ENCODE measurements at places on chromosomes 13 and 19. TPM values are rescaled to one million over a fixed set of nuclear protein-coding genes. Genes with fewer than 3 reads are reported as not detected.

DNA sequence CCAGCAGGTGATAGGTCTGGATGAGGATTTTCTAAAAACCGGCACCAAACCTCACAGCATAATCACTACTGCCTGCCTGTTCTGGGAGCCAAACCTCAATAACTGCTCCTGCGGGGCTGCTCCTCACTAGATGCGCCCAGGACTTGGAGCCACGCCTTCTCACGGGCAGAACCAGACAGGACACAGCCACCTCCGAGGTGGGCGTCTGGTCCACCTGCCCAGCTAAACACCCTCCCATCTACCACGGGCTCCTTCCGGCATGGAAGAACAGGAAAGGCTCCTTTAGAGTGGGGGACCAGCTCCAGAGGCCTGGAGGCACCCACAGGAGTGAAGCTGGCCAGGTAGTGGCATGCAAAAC lies 73.5 kb downstream of the PEPD start:
- no peak for DNase-seq

FREM2 gene
- 16.0 TPM for total RNA-seq

ZNF134 gene
- 25.2 TPM for total RNA-seq

- peak; percentile 92 for DNase-seq
Measured at GRCh38 chr13:111460548-111461444, 140.4 kb downstream of the TEX29 start.

GRCh38 chr13:79231887-79232286 lies 174.2 kb downstream of the RBM26 start:
- DNase-seq, result no peak

- DNase-seq, result peak; percentile 84
Measured at GRCh38 chr19:7533281-7533885, 2.1 kb upstream of the PNPLA6 start.

- DNase-seq, result peak; percentile 71
Measured at GRCh38 chr19:32254509-32254890, 90.9 kb upstream of the ZNF507 start.

- DNase-seq, result no peak
Measured at GRCh38 chr19:5719274-5719960, 529 bp downstream of the LONP1 start.

DNA sequence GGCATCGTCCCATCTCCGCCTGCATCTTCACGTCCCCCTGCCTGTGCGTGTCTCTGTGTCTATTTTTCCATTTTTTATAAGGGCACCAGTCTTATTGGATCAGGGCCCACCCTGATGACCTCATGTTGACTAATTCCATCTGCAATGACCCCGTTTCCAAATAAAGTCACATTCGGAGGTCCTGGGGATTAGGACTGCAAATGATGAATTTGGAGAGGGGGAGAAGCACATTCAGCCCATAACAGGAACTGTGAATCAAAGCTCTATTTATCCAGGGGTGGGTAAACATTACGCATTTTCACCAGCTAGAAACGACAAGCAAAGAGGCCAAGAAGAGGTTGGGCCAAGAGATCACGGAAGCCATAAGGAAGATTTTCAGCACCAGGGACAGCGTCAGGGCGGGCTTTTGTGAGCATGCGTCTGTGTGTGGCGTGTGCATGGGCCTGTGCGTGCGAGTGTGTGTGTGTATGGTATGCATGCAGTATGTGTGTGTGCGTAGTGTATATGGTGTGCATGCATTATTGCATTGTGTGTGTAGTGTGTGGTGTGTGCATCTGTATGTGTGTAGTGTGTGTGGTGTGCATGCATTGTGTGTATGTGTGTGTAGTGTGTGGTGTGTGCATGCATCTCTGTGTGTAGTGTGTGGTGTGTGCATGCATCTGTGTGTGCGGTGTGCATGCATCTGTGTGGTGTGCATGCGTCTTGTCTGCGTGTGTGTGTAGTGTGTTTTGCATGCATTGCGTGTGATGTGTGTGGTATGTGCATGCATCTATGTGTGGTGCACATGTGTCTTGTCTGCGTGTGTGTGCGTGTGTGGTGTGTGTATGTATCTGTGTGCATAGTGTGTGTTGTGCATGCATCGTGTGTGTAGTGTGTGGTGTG lies 19.6 kb downstream of the CELF5 start:
- no peak for DNase-seq

- no peak for DNase-seq
Measured at GRCh38 chr13:71828117-71828516, 38.9 kb downstream of the DACH1 start.

- DNase-seq, result no peak
Measured at GRCh38 chr13:29542381-29542780, 53.1 kb downstream of the SLC7A1 start.

GRCh38 chr19:46346821-46347571 lies at the start of gene PPP5C:
Gene PPP5C (plus strand): TSS chr19:46347087. CDS start chr19:46347097, 10 bp downstream.
- DNase-seq, result peak; percentile 89

DNA sequence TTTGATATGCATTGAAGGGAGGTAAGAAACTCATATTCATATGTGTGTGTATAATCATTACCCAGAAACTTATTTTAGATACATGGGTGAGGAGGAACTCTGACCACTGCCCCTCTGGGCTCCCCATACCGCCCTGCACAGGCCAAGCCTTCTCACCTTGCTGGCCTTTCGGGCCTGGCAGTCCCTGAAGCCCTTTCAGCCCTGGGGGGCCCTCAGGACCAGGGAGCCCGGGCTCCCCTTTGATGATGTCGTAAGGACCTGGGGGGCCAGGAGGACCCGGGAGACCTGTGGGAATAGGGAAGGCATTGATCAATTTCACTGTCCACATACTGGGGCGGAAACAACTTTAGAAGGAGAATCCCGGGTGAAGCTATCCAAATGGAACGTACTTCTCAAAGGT lies 142.3 kb downstream of the COL4A1 start:
- DNase-seq, result no peak

ADGRE3 gene
- 1.1 TPM for total RNA-seq

DNA sequence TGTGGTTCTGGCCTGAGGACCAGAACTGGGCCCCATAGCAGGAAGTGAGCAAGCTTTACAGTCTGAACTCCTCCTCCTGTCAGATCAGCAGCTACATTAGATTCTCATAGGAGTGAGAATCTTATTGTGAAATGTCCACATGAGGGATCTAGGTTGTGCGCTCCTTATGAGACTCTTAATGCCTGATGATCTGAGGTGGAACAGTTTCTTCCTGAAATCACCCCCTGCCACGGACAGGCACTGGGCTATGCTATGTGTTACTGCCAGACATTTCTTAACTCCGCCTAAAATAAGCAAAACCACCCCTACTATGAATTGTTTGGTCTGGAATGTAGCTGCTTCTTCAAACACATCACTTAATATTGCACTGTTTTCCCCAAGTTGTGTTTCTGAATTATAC lies 4.6 kb downstream of the FBXL3 start:
- DNase-seq, result no peak

DNA sequence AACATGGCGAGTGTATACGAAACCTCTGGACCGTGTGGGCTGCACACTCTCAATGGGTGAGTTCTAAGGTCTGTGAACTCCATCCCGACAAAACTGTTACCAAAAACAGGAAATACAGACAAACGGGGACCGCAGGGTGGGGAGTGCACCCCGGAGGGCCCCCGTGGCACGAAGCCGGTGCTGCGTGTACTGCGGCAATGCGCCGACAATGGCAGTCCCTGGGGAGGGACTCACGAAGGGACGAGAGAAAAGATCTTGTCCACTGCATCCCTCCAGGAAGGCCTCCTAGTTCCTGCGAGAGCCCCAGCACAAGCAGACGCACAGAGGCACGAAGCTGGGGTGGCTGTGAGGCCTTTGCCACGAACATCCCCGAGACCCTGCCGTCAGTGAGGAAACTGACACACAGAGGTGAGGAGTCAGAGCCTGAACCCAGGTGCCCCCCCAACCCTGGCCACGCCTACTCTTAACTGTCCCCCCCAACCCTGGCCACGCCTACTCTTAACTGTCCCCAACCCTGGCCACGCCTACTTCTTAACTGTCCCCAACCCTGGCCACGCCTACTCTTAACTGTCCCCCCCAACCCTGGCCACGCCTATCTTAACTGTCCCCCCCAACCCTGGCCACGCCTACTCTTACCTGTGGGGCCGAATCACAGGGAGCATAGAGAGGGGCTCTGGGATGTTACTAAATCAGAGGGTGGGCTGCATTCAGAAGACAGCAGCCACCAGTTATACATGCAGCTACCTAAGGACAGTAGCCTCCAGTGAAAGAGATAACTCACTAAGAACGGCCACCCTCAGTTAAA lies 4.2 kb downstream of the MED16 start:
- DNase-seq, result no peak

GRCh38 chr13:51562011-51562671 lies 22.1 kb upstream of the WDFY2 start:
- no peak for DNase-seq

DNA sequence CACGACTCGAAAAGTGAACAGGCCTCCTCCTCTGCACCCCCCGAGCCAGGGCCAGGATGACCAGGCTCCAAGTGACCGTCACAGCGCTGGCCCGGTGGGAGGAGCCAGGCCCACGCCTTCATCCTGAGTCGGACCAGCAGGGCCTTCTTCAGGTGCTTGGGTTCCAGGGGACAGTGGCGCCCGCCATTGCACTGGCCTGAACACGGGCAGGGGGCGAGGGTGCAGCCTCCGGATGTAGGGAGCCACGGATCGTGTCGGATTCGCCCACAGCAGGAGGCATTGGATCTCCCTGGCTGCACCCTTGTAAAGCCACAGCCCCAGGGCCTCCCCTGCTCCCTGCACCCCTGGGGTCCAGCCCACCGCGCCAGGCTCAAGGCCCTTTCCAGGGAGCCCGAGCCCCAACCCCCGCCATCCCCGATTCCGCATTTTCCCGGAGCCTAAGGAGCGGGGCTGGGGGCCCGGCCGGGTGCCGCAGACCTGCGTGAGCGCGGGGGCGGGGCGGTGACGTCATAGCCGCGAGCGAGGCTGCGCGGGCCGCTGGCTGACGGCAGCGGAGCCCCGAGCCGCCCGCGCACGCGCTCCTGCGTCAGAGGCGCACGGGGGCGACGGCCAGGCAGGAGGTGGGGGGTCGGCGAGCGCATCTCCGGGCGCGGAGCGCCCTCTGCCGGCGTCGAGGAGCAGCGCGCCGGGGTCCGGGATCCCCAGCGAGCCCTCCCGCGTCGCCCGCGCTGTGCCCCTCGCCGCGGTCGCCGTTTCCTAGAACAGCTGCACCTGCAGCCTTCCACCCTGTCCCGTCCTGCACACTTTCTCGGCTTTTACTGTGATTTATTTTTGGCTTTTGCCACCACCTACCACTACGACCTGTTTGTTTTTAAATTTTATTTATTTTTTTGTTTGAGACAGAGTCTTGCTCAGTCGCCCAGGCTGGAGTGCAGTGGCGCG lies 1.5 kb upstream of the ATP5F1D start:
- no peak for DNase-seq

DNA sequence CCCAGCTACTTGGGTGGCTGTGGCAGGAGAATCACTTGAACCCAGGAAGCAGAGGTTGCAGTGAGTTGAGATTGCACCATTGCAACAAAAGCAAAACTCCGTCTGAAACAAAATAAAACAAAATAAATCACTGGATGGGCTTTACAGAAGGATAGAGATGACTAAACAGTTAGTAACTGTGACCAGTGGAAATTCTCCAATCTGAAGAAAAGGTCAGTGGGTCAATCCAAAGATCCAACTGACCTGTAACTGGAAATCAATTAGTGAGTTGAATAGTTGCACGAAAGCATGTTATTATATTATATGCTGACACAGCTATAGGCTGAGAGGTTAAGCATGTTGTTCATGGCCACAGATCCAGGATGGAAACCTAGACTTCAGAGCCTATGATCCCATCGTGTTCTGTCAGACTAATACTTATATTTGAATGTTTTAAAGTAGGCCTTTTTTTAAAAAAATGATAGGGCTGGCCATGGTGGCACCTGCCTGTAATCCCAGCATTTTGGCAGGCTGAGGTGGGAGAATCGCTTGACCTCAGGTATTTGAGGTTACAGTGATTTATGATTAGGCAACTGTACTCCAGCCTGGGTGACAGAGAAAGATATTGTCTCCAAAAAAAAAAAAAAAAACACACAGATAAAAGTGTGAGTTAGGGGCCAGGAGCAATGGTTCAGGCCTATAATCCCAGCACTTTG lies 1.4 kb downstream of the ECH1 start:
- DNase-seq, result no peak

STXBP2 gene
- total RNA-seq, result 8.3 TPM

- DNase-seq, result peak; percentile 87
Measured at GRCh38 chr13:80979035-80979641, 638.2 kb upstream of the SPRY2 start.

- DNase-seq, result peak; percentile 11
Measured at GRCh38 chr19:35845215-35846037, 6.9 kb downstream of the NPHS1 start.

GRCh38 chr19:46875234-46875633 lies 14.4 kb downstream of the ARHGAP35 start:
- DNase-seq, result no peak

DNA sequence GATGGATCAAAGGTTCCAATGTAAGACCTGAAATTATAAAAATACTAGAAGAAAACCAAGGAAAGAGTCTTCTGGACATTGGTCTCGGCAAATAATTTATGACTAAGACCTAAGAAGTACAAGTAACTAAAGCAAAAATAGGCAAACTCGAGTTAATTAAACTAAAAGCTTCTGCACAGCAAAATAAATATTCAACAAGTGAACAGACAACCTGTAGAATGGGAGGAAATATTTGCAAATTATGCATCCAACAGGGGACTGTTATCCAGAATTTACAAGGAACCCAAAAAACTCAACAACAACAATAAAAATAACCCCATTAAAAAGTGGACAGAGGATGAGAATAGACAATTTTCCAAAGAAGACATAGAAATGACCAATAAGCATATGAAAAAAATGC lies 9.7 kb upstream of the SLAIN1 start:
- DNase-seq, result no peak

DNA sequence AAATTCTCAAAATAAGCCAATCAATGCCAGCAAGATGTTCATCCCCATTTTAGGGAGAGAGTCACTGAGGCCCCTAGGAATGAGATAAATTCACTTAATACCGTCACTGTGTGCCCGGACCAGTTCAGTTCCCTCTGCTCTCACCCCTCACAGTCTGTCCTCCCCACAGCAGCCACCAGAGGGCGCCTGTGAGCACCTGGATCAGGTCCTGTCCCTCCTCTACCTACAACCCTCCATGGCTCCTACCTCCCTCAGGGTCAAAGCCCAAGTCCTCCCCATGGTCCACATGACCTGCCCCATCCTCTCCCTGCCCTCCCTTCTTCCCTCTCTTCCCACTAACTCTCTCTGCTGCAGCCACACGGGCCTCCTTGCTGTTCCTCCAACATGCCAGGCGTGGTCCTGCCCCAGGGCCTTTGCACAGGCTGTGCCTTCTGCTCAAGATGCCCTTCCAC lies 42.0 kb upstream of the NFIC start:
- DNase-seq, result no peak

OSCAR gene
- total RNA-seq, result 0.44 TPM

MBD3L2 gene
- total RNA-seq, result not detected

ZNF772 gene
- 46.7 TPM for total RNA-seq

GRCh38 chr13:43596924-43597598 lies 189.7 kb downstream of the ENOX1 start:
- DNase-seq, result no peak

GRCh38 chr13:40563350-40564125 lies 102.9 kb downstream of the FOXO1 start:
- no peak for DNase-seq

LYL1 gene
- total RNA-seq, result 11.0 TPM

- DNase-seq, result no peak
Measured at GRCh38 chr13:42968906-42969305, 23.1 kb downstream of the EPSTI1 start.

GRCh38 chr19:30385666-30386065 lies 13.5 kb downstream of the ZNF536 start:
- DNase-seq, result no peak
